AML-193 (cell line): ENCODE measurements at places on chromosomes 2 and 18.

DNA sequence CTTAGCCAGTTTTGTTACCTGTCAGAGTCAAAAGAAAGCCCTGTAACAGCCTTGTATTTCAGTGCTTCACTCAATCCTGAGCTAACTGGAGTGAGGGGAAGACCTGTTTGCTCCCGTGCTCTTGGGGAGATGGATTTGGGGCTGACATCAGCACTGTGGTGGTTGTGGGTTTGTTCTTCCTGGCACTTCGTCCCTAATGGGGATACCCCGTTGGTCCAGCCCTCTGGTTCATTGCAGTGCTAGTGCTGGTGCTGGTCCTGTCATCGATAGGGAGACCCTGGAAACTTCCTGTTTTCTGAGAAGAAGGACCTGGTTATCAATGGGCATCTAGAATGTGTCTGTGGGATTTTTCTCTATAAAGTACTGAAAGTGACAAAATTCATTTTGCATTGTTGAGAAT lies 205.4 kb downstream of the ZNF407 start:
- DNase-seq: no peak

- no peak for DNase-seq
Observed at GRCh38 chr18:63085611-63086010, 234.0 kb downstream of the BCL2 start.

DNA sequence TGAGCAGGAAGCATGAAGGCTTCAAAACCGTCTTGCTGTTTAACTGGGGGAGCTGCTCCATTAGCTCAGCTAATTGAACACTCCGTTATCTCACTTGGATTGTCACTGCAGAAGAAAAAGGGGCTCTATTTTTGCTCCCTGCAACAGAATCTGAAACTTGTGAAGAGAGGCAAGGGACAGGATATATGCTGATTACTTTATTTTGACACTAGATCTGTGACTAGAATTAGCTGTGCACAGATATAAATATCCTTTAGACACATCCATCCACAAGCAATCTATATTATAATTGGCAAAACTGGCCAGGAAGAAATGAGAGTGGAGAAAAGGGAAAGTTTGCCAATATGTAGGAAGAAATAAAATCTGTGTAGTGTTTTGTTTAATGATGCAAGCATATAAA lies 700.1 kb upstream of the CHAC2 start:
- DNase-seq: no peak

GRCh38 chr2:37489041-37489456 lies 144.6 kb downstream of the QPCT start:
- DNase-seq: no peak

DNA sequence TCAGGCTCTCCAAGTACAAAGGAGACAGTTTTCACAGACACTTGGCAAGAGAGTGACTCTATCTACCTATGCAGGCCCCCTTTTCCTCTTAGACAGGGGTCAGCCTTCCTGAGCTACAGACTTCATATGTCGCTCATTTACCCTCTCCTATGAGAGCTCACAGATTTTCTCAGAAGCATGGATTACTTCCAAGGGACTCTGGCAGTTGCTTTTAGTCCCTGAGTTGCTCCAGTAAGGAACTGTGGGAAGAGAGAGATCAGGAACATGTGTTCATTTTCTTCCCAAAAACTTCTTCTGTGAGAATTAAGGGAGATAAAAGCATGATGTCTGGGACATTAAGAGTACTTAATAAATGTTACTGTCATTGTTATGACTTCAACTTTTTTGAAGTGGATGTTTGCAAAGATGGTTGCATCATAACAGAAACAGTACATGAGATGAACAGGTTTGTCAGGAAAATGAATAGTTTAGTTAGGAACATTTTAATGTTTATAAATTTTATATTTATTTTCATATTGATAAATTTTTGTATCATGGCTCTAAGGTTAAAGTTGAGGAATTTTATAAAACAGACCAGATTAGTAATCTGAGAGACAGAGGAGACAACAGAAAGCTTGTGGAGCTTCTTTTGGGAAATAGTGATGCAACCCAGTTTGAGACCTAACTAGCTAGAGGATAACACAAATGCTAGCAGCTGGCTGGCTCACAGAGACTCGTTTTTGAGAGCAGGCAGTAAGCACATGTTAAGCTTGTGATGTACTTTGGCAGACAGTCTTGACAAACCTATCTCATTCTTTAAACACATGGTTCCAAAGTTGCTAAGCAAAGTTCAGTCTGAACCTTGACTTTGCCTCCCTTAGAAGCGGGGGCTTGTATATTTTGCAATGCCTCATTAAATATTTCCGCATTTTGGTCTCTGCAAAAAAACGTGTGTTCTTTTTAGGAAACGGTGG lies 21.7 kb upstream of the UGP2 start:
- DNase-seq: no peak

GRCh38 chr2:38653380-38653714 lies 12.6 kb upstream of the GALM start:
- DNase-seq: no peak

DNA sequence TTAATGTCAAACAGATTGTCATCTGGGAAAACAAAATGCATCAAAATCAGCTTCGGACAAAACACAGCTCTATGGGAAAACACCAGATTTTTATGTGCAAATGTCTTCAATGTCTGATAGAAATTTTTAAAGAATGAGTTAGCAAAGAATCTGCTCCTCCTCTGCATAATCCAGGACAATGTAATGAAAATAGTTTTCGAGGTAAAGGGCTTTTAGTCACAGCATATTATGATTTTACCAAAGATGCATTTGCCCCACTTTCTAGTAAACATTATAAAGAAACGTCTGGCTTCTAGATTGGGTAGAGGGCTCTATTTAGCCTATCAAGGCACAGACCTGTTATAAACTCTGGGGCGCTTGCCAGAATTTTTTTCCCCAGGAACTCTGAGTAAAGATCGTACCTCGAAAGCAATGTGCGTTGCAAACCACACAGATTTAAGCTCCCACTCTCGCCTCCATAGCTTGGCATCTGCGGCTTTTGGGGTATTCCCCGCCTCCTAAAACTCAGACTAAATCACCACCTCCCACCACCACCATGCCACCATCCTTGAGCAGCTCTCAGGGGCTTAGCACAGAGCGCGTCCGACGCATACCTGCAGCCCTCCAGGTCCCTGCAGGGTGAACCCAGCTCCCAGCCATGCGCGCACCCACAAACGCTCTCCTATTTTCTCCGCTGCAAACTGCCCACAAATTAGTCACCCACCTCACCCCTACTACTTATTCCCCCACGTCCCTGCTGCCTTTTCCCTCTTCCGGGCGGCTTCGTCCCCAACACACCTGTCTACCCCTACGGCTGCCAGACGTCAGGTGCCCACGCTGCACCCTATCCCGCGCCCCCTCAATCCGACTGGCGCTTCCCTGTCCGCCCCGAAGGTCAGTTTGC lies 829 bp downstream of the ACVR1C start:
- DNase-seq: no peak

GRCh38 chr18:79371561-79372121 lies 24.1 kb upstream of the NFATC1 start:
- DNase-seq: no peak
